ENCODE measurements at places on chromosomes 5 and 9.

GRCh38 chr9:135970128-135970815 is 9.1 kb upstream of the UBAC1 start:
- DNase-seq, result no peak

- no peak for DNase-seq
Measured at GRCh38 chr5:96016216-96016615, 54.6 kb upstream of the ELL2 start.

DNA sequence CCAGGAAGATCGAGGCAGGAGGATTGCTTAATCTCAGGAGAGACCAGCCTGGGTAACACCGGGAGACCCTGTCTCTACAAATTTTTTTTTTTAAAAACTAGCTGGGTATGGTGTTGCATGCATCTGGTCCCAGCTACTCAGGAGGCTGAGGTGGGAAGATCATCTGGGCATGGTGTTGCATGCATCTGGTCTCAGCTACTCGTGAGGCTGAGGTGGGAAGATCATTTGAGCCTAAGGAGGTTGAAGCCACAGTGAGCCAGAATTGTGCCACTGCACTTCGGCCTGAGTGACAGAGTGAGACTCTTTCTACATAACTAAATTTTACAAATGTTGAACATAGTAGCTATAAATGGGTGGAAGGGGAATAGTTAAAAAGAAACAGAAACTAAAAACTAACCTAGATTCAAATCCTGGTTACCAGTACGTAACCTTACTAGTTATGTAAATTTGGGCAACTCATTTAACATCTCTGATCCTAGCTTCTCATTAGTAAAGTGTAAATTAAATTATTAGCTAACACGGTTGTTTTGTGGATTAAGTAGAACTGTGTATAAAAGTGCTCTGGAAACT is 41.7 kb downstream of the TMEM161B start:
- no peak for DNase-seq

DNA sequence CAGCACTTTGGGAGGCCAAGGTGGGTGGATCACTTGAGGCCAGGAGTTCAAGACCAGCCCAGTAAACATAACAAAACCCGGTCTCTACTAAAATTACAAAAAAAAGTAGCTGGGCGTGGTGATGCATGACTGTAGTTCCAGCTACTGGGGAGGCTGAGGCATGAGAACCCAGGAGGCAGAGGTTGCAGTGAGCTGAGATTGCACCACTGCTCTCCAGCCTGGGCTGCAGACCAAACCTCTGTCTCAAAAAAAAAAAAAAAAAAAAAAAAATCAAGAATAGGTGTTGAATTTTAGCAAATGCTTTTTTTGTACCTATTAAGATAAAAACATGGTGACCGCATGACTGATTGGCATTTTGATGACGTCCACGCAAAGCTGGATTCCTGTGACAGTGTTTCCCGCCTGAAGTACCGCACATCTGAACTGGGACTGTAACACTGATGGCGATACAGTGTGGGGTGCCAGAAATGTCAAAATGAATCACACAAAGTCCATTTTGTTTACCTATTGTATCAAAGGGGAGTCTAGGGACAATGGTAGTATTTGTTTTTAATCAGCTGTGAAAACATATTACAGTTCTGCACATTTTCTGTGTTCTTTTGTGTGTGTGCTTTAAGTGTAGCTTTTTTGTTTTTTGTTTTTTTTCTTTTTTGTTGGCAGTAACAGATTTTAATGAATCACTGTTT is 23.2 kb upstream of the TBC1D9B start:
- no peak for DNase-seq

DNA sequence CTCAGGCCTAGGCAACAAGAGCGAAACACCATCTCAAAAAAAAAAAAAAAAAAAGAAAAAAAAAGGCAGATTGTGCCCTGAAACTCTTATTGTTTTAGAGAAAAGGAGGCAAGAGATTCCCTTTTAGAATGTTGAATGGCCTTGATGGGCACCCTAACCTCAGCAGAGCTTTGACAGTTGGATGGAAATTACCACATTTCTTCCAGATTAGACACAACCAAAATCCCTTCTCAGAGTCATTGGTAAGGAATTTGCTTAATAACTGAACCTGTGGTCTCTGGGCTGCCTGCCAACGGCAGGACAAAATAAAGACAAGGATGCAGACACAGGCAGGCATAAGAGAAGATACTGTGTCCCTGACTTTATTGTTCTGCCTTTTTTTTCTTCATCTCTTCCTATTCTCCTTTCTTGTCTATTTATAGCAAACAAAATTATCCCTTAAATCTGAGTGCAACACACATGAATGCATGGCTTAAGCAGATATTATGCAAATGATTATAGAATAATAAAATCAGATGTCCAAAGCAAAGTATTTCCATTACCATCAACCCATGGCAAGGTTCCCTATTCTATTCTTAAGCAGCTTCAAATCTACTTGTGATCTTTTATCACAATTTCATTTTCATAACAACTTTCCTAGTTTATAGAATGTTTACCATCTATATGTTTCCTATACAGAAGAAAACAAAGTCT is 37.3 kb upstream of the TRIO start:
- DNase-seq, result peak; percentile 67

GRCh38 chr9:13575558-13575957 is 296.1 kb upstream of the MPDZ start:
- no peak for DNase-seq

- DNase-seq, result no peak
Measured at GRCh38 chr9:128026255-128026772, 40.8 kb downstream of the NAIF1 start.

DNA sequence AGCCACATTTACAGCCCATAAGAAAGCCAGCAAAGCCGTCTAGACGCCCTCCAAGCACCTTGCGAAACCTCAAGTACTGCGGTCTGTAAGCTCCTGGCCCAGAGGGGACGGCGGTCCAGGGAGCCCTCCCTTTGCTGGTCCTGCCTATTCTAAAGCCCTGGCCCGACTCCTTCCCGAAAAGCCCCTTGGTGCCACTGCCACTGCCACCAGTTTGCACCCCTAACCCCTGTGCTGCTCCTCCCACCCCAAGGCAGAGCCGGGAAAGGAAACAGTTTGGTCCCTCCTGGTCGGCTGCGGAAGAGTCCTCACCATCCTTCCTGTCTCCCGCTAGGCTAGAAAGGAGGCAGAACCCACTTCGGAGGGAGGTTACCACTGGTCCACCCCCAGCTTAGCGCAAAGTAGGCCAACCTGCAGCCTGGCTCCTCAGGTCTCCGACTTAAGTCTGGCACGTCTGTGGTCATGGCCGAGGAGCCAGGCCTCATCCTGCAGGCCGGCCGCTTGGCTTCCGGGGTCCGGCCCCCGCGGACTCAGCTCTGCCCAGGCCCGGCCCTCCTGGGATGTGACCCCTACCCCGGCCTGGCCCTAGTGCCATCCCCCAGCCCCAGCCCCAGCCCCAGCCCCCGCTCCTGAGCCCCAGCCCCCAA is 916 bp downstream of the TOR1A start:
- peak; percentile 8 for DNase-seq

DNA sequence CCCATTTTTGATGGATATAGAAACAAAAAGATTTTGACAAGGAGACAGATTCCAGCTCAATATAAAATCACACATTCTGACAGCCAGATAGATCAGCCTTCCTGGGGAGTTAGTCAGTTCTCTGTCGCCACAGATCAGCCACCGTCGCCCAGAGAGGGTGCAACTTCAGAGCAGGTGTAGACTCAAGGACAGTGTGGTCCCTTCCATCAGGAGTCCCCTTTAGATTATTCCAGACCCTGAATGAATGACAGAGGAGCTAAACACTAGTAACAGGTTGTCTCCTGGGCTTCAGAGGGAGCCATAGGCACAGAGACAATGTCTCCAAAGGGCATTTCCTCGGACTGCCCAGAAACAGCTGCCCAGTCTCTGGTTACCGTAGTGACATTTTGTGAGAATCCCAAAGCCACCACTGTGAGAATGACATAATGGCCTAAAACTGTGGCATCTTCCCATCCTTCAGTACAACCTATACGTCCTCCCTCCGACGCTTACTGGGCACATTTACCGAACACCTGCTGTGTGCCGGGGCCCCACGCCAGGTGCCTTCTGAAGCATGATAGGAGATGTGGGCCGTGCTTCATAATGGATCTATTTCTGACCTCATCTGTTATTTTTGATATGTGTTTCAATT is 47.4 kb upstream of the SLC2A8 start:
- DNase-seq, result no peak

DNA sequence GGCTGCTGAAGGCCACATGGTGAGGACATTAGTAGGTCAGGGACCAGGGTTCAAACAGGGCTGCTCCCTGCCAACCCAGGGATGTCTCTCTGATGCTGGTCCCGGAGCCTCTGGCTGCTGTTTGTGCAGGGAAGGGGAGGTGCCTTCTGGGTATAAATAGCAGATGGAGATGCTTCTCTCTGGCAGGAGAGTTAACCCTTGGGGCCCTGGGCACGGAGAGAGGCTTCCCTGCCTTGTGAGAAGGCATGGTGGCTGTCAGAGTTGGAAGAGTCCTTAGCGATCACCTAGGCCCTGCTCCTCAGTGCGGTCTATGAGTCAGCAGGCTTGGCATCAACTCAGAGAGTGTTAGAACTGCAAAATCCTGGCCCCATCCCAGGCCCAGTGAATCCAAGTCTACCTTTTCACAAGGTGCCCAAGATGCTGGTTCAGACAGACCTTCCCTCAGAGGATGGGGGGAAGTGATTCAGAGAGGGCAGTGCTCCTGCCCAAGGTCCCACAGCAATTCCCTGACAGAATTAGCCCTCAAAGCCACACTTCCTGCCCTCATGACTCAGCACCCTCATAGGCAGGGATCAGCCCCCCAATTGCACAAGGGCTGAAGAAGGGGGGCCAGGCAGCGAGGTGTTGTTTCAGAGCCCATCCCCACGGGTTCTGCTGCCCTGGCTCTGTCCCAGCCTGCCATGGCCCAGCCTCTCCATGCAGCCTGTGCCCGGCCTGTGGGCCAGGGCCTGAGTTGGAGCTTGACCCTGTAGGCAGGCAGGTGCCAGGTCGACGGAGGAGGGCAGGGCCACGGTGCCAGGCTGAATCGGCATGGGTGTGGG is 25.6 kb downstream of the CAMK2A start:
- DNase-seq, result peak; percentile 47

GRCh38 chr9:5762421-5762820 is 70.5 kb downstream of the ERMP1 start:
- no peak for DNase-seq

GRCh38 chr5:44619875-44620610 is 188.7 kb upstream of the MRPS30 start:
- DNase-seq, result no peak

- DNase-seq, result peak; percentile 39
Measured at GRCh38 chr5:141476132-141476911, 556 bp downstream of the PCDHGC3 start.

- DNase-seq, result peak; percentile 14
Measured at GRCh38 chr9:122200960-122201595, 27.7 kb downstream of the LHX6 start.

GRCh38 chr5:54206580-54207229 is 103.7 kb downstream of the ARL15 start:
- no peak for DNase-seq

DNA sequence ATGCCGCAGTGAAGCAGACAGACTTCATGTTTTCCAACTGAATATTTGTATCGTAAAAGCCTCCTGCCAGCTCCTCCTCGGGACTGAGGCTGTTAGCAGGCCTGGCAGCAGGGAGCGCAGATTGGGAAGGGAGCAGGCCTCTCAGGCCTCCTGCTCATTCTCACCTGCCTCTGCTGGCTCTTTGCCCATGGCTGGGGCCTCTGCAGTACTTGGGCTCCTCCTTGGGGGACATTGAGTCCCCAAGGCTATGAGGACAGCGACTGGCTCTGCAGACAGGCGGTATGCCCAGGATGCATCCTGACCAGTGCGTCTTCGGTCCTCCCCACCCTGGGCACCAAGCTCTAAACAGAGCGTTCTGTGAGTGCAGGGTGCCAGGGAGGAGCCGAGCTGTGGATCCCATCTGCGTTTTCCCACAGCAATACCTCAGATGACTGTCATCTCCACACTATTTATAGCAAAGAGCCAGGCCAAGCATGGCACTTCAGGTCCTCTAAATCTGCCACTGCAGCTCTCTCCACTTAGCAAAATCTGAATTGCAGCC is 38.7 kb downstream of the TSTD2 start:
- no peak for DNase-seq

- DNase-seq, result no peak
Measured at GRCh38 chr9:89139455-89139854, 39.2 kb downstream of the SHC3 start.

- DNase-seq, result no peak
Measured at GRCh38 chr9:130062750-130063149, 9.0 kb downstream of the GPR107 start.

DNA sequence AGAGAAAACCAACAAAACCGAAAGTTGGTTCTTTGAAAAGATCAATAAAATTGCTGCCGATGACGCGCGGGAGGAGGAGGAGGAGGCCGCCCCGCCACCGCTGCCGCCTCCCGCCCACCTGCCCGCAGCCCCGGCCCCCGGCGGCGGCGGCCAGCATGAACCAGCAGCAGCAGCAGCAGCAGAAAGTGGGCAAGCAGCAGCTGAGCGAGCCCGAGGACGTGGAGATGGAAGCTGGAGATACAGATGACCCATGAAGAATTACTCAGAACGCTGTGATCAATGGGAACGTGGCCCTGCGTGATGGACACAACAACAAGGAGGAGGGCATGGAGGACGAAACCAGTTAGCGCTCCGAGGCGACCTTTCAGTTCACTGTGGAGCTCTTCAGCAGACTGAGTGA is 53.9 kb upstream of the EFNA5 start:
- no peak for DNase-seq

DNA sequence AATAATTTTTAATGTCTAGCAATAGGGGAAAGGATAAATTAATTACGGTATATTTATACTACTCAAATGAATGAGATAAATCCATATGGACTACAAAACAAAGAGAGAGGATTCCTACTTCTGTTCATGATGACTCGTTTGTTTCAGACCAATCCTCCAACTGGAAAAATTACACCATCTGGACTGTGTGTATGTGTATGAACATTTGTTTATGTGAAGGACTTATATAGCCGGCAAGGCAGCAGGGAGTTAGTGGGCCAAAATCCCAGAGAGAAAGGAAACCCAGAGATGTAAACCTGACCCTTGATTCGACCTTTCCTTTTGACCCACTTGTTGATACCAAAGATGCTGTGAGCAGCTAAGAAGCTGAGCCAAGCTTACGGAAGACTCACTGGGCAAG is 20.1 kb downstream of the PDE6A start:
- DNase-seq, result peak; percentile 6

GRCh38 chr9:114050226-114050568 is 27.9 kb downstream of the AMBP start:
- DNase-seq, result no peak

- no peak for DNase-seq
Measured at GRCh38 chr5:109788596-109788995, 98.9 kb downstream of the MAN2A1 start.

DNA sequence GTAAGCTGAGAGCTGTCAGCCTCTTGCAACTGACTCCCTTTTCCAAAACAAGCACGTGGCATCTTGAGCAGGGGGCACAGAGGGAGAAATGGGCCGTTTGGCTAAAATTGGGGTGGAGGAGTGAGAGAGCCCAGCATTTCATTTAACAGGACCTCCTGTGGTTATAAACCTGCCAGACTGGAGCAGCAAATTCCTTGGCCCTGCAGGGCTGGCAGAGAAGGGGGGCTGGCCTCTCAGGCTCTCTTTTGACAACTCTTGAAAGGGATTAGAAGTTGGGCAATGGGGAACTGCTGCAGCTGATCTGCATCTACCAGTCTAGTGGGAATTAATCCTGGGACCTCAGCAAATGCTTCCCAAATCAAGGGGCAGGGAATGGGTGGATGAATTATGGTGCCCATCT is 7.2 kb upstream of the POU4F3 start:
- DNase-seq, result no peak

- no peak for DNase-seq
Measured at GRCh38 chr9:129140397-129141065, 29.3 kb downstream of the PTPA start.
